ENCODE measurements at places on chromosomes 3 and 15. TPM values are rescaled to one million over a fixed set of nuclear protein-coding genes. Genes with fewer than 3 reads are reported as not detected.
A peak's percentile ranks its signal among the peaks of the same experiment; 100 is the strongest.

- no peak for DNase-seq
Observed at GRCh38 chr3:147418371-147418781, 9.2 kb downstream of the ZIC1 start.

GRCh38 chr15:48120745-48121144 is at the start of gene SLC24A5:
Gene SLC24A5, plus strand, starts transcription at chr15:48120990. Its CDS starts 55 bp downstream, at chr15:48121045.
- DNase-seq: no peak

The ACAN gene
- 1.4 TPM for total RNA-seq

DNA sequence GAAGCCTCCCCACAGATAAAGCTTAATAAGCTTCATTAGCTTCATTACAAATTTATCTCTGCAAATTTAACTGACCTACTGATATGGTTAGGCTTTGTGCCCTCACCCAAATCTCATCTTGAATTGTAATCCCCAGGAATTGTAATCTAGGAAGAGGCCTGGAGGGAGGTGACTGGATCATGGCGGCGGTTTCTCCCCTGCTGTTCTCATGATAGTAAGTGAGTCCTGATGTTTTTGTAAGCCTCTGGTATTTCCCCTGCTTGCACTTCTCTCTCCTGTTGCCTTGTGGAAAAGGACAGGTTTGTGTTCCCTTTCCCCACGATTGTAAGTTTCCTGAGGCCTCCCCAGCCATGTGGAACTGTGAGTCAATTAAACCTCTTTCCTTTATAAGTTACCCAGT is 226.1 kb upstream of the TTC14 start:
- no peak for DNase-seq

The OR5K2 gene
- not detected for total RNA-seq

The GOLIM4 gene
- total RNA-seq: 26.0 TPM

- DNase-seq: no peak
Observed at GRCh38 chr15:81072551-81072950, 61.5 kb upstream of the CFAP161 start.

DNA sequence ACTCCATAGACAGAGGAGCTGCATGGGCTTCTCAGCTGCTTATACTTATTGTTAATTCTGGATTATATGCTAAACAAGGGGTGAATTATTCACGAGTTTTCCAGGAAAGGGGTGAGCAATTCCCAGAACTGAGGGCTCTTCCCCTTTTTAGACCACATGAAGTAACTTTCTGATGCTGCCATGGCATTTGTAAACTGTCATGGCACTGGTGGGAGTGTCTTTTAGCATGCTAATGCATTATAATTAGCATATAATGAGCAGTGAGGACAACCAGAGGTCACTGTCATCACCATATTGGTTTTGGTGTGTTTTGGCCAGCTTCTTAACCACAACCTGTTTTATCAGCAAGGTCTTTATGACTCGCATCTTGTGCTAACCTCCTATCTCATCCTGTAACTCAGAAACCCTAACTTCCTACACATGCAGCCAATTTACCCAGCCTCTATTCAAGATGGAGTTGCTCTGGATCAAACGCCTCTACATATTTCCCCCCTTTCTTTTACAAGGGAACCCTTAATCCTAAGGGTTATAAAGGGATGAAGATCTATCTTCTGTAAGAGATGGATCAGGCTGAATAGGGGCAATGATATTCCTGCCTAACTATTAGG is 12.1 kb upstream of the DMXL2 start:
- no peak for DNase-seq

GRCh38 chr3:191424881-191425280 is 36.1 kb upstream of the PYDC2 start:
- no peak for DNase-seq

- DNase-seq: no peak
Observed at GRCh38 chr15:32967521-32967920, 227.0 kb downstream of the FMN1 start.

The CLRN1 gene
- not detected for total RNA-seq

DNA sequence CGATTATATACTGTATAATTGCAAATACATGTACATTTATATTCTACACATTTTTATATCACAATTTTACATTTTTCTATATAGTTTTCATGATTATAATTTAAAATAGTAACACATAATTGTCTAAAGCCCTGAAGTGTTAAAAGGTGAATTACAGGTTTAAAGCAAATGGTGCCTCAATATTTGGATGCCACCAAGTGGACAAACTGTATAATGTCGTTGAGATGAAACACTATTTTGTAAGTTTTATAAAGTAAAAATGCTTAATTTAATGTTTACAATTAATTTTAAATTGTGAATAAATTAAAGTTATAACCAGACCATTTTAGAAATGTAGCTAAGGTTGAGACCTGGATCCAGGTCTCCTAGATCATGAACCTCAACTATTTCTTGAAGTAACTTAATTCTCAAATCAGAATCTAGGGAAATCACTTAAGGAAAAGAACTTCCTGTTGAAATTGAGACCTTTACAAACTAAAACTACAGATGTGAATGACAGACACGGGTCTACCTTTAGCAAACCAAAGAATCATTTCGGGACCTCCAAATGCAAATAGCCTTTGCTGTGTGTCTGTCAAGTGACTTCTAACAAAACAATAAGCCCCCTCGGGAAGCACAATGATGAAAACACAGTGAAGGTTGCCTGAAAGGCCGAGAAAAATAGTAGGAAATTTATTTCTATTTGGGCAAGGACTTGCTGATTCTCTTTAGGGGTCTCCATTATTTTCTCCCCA is 37.8 kb downstream of the EHHADH start:
- DNase-seq: no peak

GRCh38 chr3:104746056-104746455 is 620.7 kb upstream of the ALCAM start:
- DNase-seq: no peak

The HDC gene
- 3.2 TPM for total RNA-seq

The CELSR3 gene
- 0.64 TPM for total RNA-seq

DNA sequence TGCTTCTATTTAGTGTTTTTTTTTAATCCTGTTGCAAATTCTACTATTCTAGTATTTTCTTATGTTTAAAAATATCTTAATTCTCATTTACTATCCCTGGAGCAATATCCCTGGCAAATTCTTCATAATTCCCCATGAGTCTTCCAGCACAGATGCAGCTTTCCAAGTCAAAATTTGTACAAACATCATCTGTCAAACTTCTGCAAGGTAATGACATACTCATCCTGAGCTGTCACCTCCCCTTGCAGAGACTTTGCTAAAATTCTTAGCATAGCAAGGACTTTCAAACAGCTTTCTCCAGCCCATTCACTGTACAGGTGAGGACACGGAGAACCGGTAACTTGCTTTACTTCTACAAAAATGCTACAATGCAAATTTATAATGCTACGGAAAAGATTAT is 28.6 kb upstream of the VGLL4 start:
- DNase-seq: no peak

- no peak for DNase-seq
Observed at GRCh38 chr15:33963831-33964664, 4.2 kb upstream of the CHRM5 start.

GRCh38 chr3:14322001-14322400 is 80.4 kb upstream of the SLC6A6 start:
- DNase-seq: no peak

- peak; percentile 28 for DNase-seq
Observed at GRCh38 chr15:28952666-28953491, 67.1 kb downstream of the APBA2 start.

DNA sequence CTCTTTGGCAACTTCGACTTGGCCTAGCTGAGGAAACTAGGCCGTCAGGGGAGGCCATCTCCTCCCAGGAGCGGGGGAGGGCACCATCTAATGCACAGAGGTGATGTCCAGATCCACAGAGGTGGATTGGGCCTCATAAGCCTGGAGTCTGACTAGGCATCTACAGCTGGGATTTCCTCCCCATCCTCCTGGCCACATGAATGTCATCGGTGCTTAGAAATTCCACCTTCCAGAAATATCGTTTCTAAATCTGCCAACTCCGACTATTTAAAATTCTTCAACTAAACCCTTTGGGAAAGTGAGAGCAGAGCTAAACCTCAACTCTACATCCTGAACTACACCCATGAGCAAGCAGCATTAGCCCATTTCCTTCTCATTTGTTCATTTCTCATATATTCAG is 118.7 kb downstream of the WNT5A start:
- no peak for DNase-seq

GRCh38 chr15:36914466-36914865 is 185.9 kb downstream of the MEIS2 start:
- no peak for DNase-seq

Data from mesenteric fat pad (tissue), 1 donor.